Left ventricle myocardium superior (tissue), 1 donor: ENCODE measurements at places on chromosomes 5 and 9. TPM values are rescaled to one million over a fixed set of nuclear protein-coding genes. Genes with fewer than 3 reads are reported as not detected.

GRCh38 chr9:93827545-93828330 is 127.4 kb downstream of the BARX1 start:
- peak; percentile 69 for DNase-seq

DNA sequence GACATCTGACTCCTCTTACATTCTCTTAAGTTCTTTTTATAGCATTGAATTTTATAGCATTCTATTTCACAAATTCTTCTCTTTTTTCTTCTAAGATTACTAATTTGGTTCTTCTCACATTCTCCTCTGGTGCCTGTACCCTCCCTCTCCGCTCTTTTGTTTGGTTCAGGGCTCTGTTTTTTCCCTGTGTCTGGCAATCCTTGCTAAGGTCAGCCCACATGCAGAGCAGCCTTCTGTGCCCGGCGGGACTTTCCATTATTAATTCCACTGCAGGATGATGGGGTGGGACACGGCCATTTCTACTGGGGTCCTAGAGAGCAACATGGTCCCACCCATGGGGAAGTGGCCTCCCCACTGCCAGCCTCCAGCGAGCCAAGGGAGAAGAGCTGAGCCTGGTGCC is 9.8 kb upstream of the TRAF2 start:
- DNase-seq, result no peak

DNA sequence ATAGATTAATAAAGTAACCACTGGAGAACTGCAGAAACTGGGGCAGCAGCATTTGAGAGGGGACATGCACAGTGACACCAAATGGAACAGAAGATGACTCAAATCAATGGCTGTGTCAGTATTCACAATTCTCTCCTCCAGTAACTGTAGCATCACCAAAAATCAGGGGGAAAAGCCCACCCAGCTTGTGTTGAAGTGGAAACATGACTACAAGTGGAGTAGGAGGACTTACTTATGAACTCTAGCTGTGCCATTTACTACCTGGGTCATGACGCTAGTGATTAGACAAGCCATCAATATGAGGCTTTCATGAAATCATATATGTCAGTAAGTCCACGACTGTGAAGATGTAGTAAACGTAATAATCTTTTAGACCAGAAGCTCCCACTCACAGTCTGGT is 199.8 kb upstream of the PTGER4 start:
- DNase-seq, result no peak

- no peak for DNase-seq
Measured at GRCh38 chr5:64566310-64566916, 60.6 kb downstream of the RGS7BP start.

GRCh38 chr5:13524936-13525335 is 419.6 kb downstream of the DNAH5 start:
- no peak for DNase-seq

DNA sequence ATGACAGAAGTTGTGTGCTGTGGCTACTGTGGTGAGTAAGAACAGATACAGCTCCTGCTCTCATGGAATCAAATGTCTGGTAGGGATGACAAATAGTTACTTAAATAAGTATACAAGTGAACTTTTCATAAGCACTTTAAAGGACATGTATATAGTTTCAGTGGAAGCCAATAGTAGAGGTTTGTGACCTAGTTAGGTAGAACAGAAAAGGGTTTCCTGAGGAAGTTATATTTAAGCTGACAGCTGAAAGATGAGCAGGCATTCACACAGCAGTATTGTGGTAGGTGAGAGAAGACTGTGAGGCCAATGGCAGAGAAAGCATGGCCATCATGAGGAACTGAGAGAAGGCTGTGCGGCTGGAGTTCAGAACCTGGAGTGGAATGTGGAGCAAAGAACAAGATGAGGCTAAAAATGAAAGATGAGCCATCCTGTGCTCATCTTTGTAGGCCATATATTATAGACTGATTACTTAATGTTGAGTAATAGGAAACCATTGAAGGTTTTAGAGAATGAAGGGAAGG is 15.4 kb downstream of the FAM174A start:
- no peak for DNase-seq

GRCh38 chr9:91421971-91422757 is 1.5 kb downstream of the NFIL3 start:
- peak; percentile 48 for DNase-seq

The IL31RA gene
- not detected for total RNA-seq
